Astrocyte (in vitro differentiated cells and primary cell): ENCODE measurements at places on chromosomes 2 and 18. TPM values are rescaled to one million over a fixed set of nuclear protein-coding genes. Genes with fewer than 3 reads are reported as not detected.

TNFRSF11A gene
- 0.75 and 1.5 TPM in 2 replicates for total RNA-seq

DUSP19 gene
- 3.1 and 3.7 TPM in 2 replicates for total RNA-seq

GKN1 gene
- total RNA-seq, result not detected in 2 replicates

IL36G gene
- not detected in 2 replicates for total RNA-seq

ZAP70 gene
- 0.14 and 0.73 TPM in 2 replicates for total RNA-seq

SATB2 gene
- 11.6 and 12.3 TPM in 2 replicates for total RNA-seq

SLC9A2 gene
- 0.32 TPM in 1 of 2 replicates, not detected in the other for total RNA-seq

G6PC2 gene
- not detected in 2 replicates for total RNA-seq

MROH2A gene
- total RNA-seq, result not detected in 2 replicates

UGT1A10 gene
- total RNA-seq, result not detected in 2 replicates

SMAD7 gene
- total RNA-seq, result 62.9 and 76.2 TPM in 2 replicates

POTEC gene
- not detected in 2 replicates for total RNA-seq

TMEM200C gene
- 11.3 and 13.1 TPM in 2 replicates for total RNA-seq

GCG gene
- total RNA-seq, result not detected in 2 replicates

COLEC11 gene
- not detected in 2 replicates for total RNA-seq

DBI gene
- total RNA-seq, result 101 and 126 TPM in 2 replicates

FSIP2 gene
- total RNA-seq, result 0.77 and 0.86 TPM in 2 replicates

SDC1 gene
- 74.3 and 92.7 TPM in 2 replicates for total RNA-seq

KIDINS220 gene
- total RNA-seq, result 47.8 and 50.3 TPM in 2 replicates

MYCN gene
- total RNA-seq, result 2.1 and 2.6 TPM in 2 replicates

MAB21L4 gene
- total RNA-seq, result 0.43 and 0.59 TPM in 2 replicates

SRD5A2 gene
- total RNA-seq, result not detected in 2 replicates

CHCHD5 gene
- total RNA-seq, result 17.9 and 25.3 TPM in 2 replicates

OSBPL6 gene
- total RNA-seq, result 13.4 and 13.7 TPM in 2 replicates

DPP4 gene
- 5.3 and 6.7 TPM in 2 replicates for total RNA-seq

OLA1 gene
- 94.6 and 104 TPM in 2 replicates for total RNA-seq

SCG2 gene
- 5.6 and 6.9 TPM in 2 replicates for total RNA-seq

GREB1L gene
- total RNA-seq, result 4.3 and 16.2 TPM in 2 replicates

TXNDC9 gene
- total RNA-seq, result 42.8 and 48.3 TPM in 2 replicates

ACOXL gene
- 0.12 and 0.23 TPM in 2 replicates for total RNA-seq

KIF5C gene
- 21.0 and 24.3 TPM in 2 replicates for total RNA-seq

MAPK4 gene
- 0.11 TPM in 1 of 2 replicates, not detected in the other for total RNA-seq

B3GNT7 gene
- 1.2 and 1.7 TPM in 2 replicates for total RNA-seq

UGT1A3 gene
- not detected in 2 replicates for total RNA-seq

TP53I3 gene
- 83.6 and 93.2 TPM in 2 replicates for total RNA-seq

EPB41L3 gene
- total RNA-seq, result 92.3 and 97.0 TPM in 2 replicates

INO80B gene
- 19.2 and 23.2 TPM in 2 replicates for total RNA-seq

RNPEPL1 gene
- total RNA-seq, result 22.7 and 25.2 TPM in 2 replicates

CEBPZOS gene
- total RNA-seq, result 34.5 and 37.3 TPM in 2 replicates

UGT1A5 gene
- not detected in 2 replicates for total RNA-seq

KCNG2 gene
- total RNA-seq, result 0.16 TPM in 1 of 2 replicates, not detected in the other

CXCR4 gene
- 2.8 and 4.1 TPM in 2 replicates for total RNA-seq

ALK gene
- 0.16 and 0.46 TPM in 2 replicates for total RNA-seq

GALNT5 gene
- total RNA-seq, result 2.2 and 3.1 TPM in 2 replicates
